Fibroblast of the aortic adventitia (primary cell): ENCODE measurements at places on chromosomes 4 and X. TPM values are rescaled to one million over a fixed set of nuclear protein-coding genes. Genes with fewer than 3 reads are reported as not detected.

SH3TC1 gene
- total RNA-seq = 0.41 and 1.5 TPM in 2 replicates

DNA sequence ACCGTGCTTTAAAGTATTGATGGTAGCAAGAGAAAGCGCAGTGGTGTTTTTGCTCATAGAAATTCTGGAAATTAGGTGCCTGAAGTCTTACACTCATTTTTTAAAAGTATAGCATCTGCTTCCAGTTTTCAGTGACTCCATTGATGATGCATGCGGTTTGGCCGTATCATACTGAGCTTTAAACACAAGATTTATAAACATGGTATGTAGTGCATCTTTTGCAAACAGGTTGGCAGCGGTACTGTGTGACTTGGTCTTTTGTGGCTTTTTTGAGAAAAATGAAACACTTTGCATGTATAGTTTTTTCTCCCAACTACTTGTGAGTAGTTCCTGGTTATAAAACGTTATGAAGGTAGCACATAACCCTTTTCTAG, 2.0 kb downstream of the DDX3X start:
- peak; percentile 74 for DNase-seq

MAGEA1 gene
- not detected in 2 replicates for total RNA-seq

AGTR2 gene
- not detected in 2 replicates for total RNA-seq

GRCh38 chr4:15325987-15326386, 101.8 kb upstream of the C1QTNF7 start:
- no peak for DNase-seq

SHROOM4 gene
- 0.72 and 1.4 TPM in 2 replicates for total RNA-seq

TCEAL9 gene
- 225 and 327 TPM in 2 replicates for total RNA-seq

- DNase-seq = no peak
Observed at GRCh38 chrX:129648514-129649267, 6.1 kb downstream of the APLN start.

DNA sequence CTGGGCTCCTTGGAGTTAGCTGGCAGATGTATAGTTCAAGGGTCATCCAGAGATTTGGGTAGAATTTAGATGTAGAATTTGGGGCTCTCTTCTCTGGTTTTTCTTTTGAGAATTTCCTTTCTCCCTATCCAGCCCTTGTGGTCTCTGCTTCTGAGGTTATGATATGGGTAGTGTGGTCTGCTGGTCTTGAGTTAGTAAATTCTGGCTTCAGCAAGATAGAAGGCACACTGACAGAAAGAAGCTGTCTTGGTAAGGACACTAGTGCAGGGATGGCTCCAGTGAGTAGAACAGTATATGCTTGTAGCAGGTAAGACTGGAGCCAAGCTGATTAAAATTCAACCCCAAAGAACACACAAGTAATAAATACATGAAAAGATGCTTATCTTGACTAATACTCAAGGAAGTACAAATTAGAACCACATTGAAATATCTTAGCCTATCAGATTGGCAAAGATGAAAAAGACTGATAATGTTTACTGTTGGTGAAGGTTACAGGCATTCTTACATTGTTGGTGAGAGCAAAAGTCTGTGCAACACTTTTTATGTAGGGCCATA, 2.1 kb upstream of the IL9R start:
- no peak for DNase-seq
